Gastrocnemius medialis (tissue), 4 donors: ENCODE measurements at places on chromosomes 4 and X.

GRCh38 chr4:78162342-78162741, 105.2 kb downstream of the FRAS1 start:
- H3K4me1 ChIP-seq = no peaks in the 10 kb centered on the region
- DNase-seq = no peak
- no peaks in the 10 kb centered on the region for H3K36me3 ChIP-seq

GRCh38 chr4:116926631-116927295, 158.6 kb downstream of the TRAM1L1 start:
- H3K27ac ChIP-seq = no peak overlapping the region
- H3K4me3 ChIP-seq = no peak overlapping the region
- H3K36me3 ChIP-seq = no peaks in the 10 kb centered on the region
- H3K4me1 ChIP-seq = no peaks in the 10 kb centered on the region
- no peaks in the 10 kb centered on the region for H3K27me3 ChIP-seq

DNA sequence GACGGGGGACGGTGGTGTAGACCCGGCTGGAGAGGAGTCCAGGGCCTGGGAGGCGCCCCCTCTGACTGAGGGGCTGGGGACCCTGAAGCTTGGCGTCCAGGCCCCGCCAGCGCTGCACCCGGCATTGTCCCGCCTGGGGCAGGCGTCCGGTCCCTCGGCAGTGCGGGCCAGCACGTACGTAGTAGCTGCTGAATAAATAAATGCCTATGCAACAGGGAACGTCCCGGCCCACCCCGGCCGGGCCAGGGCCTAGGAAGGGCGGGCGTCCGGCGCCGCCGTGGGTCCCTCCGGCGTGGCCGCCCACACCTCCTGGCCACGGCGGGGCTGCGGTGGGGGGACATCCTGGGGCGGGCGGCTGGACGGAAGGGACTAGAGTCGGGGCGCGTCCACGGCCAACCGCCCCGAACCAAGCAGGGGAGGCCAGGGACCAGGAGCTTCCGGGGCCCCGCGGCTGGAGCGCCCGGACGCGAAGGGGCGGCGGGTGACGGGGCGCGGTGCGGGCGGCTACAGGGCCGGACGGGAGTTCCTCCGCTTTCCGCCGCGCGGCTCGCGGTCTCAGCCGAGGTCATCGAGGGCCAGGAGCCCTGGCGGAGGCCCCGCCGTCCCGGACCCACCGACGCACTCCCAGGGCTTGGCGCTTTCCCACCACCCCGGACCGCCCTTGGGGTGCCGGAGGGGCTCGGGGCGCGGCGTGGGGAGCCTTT, 886 bp upstream of the WWC2 start:
- peak; percentile 17 for DNase-seq
- no peaks in the 10 kb centered on the region for H3K27me3 ChIP-seq
- H3K27ac ChIP-seq = peak overlapping the region; percentile 82

GRCh38 chrX:102899940-102900916, 36.8 kb upstream of the RAB40AL start:
- H3K27me3 ChIP-seq = no peaks in the 10 kb centered on the region
- no peak overlapping the region for H3K27ac ChIP-seq
- no peak for DNase-seq
- H3K4me3 ChIP-seq = no peak overlapping the region

GRCh38 chr4:150934022-150934421, 81.1 kb downstream of the LRBA start:
- no peak for DNase-seq
- no peaks in the 10 kb centered on the region for H3K4me1 ChIP-seq
- no peak overlapping the region for H3K27ac ChIP-seq
- no peak overlapping the region for H3K4me3 ChIP-seq
- H3K36me3 ChIP-seq = no peaks in the 10 kb centered on the region

DNA sequence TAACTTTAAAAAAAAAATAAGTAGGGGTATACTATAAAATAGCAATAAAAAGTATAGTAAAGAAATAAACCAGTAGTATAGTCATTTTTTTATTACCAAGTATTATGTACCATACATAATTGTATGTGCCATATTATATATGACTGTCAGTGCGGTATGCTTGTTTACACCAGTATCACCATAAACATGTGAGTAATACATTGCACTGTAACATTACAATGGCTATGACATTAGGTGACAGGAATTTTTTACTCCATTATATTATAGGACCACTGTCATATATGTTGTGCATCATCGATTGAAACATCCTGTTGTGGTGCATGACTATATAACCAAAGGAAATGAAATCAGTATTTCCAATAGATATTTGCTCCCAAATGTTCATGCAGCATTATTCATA, 176.9 kb upstream of the ARHGAP24 start:
- H3K27me3 ChIP-seq = no peaks in the 10 kb centered on the region
- no peak for DNase-seq
- no peaks in the 10 kb centered on the region for H3K36me3 ChIP-seq
- no peaks in the 10 kb centered on the region for H3K4me1 ChIP-seq

- no peak for DNase-seq
- H3K4me3 ChIP-seq = no peak overlapping the region
- H3K27ac ChIP-seq = no peak overlapping the region
- no peaks in the 10 kb centered on the region for H3K4me1 ChIP-seq
- H3K27me3 ChIP-seq = no peaks in the 10 kb centered on the region
- H3K36me3 ChIP-seq = no peaks in the 10 kb centered on the region
These were observed 18.9 kb upstream of the CXCL8 start for GRCh38 chr4:73721435-73721834.

GRCh38 chrX:104113222-104113965, 1.1 kb downstream of the ZCCHC18 start:
- peaks cover 3% of the 10 kb centered on the region for H3K27me3 ChIP-seq
- peak; percentile 2 for DNase-seq
- peak overlapping the region; percentile 58 for H3K4me3 ChIP-seq
- H3K27ac ChIP-seq = no peak overlapping the region

GRCh38 chr4:40502934-40503333, 126.7 kb downstream of the RBM47 start:
- H3K27me3 ChIP-seq = no peaks in the 10 kb centered on the region
- no peaks in the 10 kb centered on the region for H3K4me1 ChIP-seq
- DNase-seq = no peak
- no peak overlapping the region for H3K4me3 ChIP-seq

- no peak overlapping the region for H3K4me3 ChIP-seq
- H3K36me3 ChIP-seq = no peaks in the 10 kb centered on the region
- DNase-seq = no peak
- no peaks in the 10 kb centered on the region for H3K27me3 ChIP-seq
- no peak overlapping the region for H3K27ac ChIP-seq
These were observed 95.4 kb upstream of the FRG1 start for GRCh38 chr4:189845145-189845846.

DNA sequence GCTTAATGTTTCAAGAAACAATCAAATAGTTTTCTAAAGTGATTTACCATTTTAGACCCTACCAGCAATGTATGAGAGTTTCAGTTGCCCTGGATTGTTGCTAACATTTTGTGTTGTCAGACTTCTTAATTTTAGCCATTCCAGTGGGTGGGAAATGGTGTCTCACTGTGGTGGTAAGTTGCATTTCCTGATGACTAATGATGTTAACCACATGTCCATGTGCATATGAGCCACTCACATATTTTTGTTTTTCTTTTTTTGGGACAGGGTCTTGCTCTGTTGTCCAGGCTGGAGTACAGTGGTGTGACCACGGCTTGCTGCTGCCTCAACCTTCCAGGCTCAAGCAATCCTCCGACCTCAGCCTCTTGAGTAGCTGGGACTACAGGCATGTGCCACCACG, 48.3 kb downstream of the MED28 start:
- no peak overlapping the region for H3K27ac ChIP-seq
- H3K4me3 ChIP-seq = no peak overlapping the region
- H3K27me3 ChIP-seq = no peaks in the 10 kb centered on the region
- no peaks in the 10 kb centered on the region for H3K36me3 ChIP-seq

DNA sequence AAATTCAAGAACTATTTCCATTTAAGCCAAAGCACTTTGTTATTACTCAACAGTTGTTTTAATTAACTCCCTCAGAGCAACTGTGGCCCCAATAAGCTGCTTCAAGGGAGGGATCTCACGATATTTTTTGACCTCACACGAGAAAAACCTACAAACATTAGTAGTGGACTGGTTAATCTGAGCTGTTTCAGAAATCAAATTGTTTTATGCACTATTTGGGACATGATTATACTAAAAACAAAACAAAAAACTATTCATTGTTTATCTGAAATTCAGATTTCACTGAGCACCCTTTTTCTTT, 74.3 kb downstream of the DCHS2 start:
- H3K4me3 ChIP-seq = peak overlapping the region; percentile 57
- peaks cover 8% of the 10 kb centered on the region for H3K4me1 ChIP-seq
- H3K36me3 ChIP-seq = no peaks in the 10 kb centered on the region
- DNase-seq = no peak

DNA sequence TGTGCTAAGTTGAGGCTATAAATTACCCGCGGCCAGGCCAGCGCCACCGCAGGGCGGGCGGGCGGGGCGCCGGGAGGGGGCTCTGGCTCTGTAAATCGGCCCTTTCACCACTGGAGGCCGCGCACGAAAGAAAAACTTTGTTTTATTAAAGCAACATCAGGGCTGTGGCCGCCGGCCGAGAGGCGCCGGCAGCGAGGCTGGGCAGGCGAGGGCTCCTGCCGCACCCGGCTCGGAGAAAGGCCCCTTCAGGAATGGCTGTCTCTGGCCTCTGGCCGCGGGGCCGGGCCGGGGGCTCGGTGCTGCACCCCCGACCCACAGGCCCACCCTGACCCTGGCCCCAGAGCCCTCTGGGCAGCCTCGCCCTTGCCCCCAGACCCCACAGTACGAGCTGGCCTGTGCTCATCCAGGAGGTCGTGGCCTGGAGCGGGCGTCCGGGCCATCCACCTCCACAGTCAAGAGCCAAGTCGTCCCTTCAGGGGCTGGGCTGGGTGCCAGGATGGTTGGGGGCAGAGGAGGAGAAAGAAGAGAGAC, 29.5 kb upstream of the FGFR3 start:
- H3K36me3 ChIP-seq = no peaks in the 10 kb centered on the region
- no peak for DNase-seq
- H3K27ac ChIP-seq = no peak overlapping the region
- peak overlapping the region; percentile 26 for H3K4me3 ChIP-seq
- H3K27me3 ChIP-seq = peaks cover 16% of the 10 kb centered on the region

GRCh38 chr4:10157478-10158332, 41.1 kb upstream of the WDR1 start:
- no peak overlapping the region for H3K27ac ChIP-seq
- DNase-seq = no peak
- no peaks in the 10 kb centered on the region for H3K36me3 ChIP-seq
- no peak overlapping the region for H3K4me3 ChIP-seq
- no peaks in the 10 kb centered on the region for H3K27me3 ChIP-seq
- no peaks in the 10 kb centered on the region for H3K4me1 ChIP-seq

- no peaks in the 10 kb centered on the region for H3K4me1 ChIP-seq
- no peak overlapping the region for H3K4me3 ChIP-seq
- H3K27me3 ChIP-seq = no peaks in the 10 kb centered on the region
- no peak overlapping the region for H3K27ac ChIP-seq
- no peak for DNase-seq
These were observed 258.5 kb upstream of the SLIT2 start for GRCh38 chr4:19993242-19993641.

DNA sequence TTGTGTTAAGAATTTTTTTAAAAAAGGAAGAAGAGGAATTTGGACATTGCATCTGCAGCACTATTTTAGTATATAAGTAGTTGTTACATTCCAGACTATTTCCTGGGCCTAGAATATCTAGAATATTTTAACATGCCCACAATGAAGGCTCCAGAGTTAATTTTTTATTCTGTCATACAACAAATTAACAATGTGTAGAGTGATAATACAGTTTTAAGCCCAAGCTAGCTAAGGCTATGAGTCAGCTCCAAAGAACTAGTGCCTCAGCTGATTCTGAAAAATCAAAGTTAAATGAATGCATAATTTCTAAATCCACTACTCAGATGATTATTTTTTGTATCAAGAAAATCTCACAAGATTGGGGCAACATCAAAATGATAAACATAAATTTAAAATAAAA, 231.4 kb downstream of the PRDM5 start:
- no peaks in the 10 kb centered on the region for H3K27me3 ChIP-seq
- H3K4me1 ChIP-seq = no peaks in the 10 kb centered on the region
- H3K4me3 ChIP-seq = no peak overlapping the region
- H3K27ac ChIP-seq = no peak overlapping the region

DNA sequence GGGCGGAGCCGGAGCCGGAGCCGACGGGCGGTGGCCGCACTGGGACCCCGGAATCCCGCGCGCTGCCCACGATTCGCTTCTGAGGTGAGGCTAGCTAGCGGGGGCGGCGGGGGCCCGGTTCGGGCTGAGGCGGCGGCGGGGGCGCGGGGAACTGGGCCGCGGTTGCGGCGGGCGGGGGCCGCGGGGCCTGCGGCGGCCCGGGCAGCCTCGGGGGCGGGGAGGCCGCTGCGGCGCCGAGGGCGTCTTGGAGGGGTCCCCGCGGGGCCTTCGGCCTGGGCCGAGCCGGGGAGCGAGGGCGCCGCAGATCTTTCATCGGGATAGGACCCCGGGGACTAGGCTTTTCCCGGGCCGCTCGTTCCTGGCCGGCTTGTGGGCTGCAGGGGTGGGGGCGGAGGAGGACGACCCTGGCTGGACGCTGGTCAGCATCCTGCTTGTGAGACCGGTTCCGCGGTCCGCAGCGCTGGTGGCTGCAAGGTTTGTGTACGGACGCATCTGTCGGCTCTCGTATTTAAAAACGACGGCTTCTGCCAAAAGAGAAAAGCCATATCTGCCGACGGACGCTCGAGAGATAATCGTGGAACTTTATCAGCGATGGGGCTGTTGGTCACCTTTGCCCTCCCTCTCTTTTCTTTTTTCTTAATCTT, 419 bp downstream of the ADD1 start:
- DNase-seq = no peak
- H3K27me3 ChIP-seq = no peaks in the 10 kb centered on the region
- peaks cover 49% of the 10 kb centered on the region for H3K4me1 ChIP-seq
- H3K36me3 ChIP-seq = no peaks in the 10 kb centered on the region
- peak overlapping the region; percentile 97 for H3K27ac ChIP-seq

DNA sequence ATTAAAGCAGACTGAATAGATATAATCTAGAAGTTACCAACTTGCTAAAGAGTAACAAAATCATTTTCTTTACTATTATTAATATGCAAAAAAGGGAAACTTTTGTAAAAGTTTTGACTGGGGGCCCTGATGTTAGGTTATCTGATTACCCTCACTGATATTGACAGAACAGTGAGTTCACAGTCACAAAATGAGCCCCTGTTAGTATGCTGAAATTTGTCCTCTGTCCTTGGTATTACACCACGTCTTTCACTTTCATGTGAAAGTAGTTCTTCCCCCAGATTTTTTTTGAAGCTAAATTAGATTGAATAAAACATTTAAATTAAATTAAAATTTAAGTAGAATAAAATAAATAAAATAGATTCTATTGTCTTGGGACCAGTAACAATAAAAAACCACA, 5.9 kb downstream of the STBD1 start:
- no peak overlapping the region for H3K4me3 ChIP-seq
- H3K27me3 ChIP-seq = no peaks in the 10 kb centered on the region
- H3K27ac ChIP-seq = peak overlapping the region; percentile 93
- no peak for DNase-seq
- peaks cover 17% of the 10 kb centered on the region for H3K36me3 ChIP-seq
- H3K4me1 ChIP-seq = peaks cover 50% of the 10 kb centered on the region

- no peaks in the 10 kb centered on the region for H3K27me3 ChIP-seq
- H3K4me1 ChIP-seq = no peaks in the 10 kb centered on the region
- no peak overlapping the region for H3K4me3 ChIP-seq
- DNase-seq = no peak
- H3K36me3 ChIP-seq = peaks cover 11% of the 10 kb centered on the region
These were observed 27.7 kb downstream of the FBXO8 start for GRCh38 chr4:174255786-174256185.

GRCh38 chr4:1192493-1193205, 20.3 kb upstream of the SPON2 start:
- H3K36me3 ChIP-seq = no peaks in the 10 kb centered on the region
- H3K27me3 ChIP-seq = no peaks in the 10 kb centered on the region
- no peak for DNase-seq
- H3K4me3 ChIP-seq = no peak overlapping the region
- H3K27ac ChIP-seq = peak overlapping the region; percentile 83
- peaks cover 31% of the 10 kb centered on the region for H3K4me1 ChIP-seq
